ENCODE measurements at places on chromosomes 6 and 20.

DNA sequence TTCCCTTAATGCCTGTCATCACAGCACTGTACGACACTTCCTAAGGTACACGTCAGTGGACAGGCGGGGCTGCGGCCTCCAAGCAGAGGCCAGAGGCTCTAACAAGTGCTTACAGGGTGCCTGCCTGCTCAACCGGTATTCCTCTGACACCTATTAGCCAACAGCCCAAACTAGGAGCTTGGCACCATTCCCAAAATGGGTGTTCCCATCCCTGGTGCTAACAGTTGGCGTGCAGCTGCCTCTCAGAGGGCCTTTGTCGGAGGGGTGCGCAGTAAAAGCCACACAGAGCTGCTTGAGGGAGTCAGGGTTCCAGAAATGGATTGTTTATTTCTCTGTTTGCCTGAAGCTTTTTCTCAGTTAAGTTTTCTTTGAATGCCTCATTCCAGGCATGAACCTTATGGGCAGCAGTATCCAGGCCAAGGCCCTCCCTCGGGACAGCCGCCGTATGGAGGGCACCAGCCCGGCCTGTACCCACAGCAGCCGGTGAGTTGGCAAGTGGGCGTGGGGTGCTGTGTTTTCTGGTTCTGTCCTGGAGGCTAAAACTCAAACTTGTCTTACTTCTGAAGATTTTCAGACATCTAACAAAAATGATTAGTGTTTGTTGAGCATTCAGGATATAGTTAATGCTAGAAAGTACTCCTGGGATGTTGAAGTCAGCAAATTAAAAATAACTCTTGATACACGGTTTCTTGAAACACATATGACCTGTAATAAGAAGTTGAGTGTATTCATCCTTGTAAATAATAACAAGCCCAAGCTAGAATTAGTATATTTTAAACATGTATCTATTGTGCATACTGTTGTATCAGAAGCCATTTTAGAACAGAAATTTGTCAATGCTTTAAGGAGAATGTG, 124.7 kb downstream of the TMEM242 start:
- no peak for DNase-seq

GRCh38 chr6:108200631-108201030, 34.8 kb downstream of the NR2E1 start:
- no peak for DNase-seq

DNA sequence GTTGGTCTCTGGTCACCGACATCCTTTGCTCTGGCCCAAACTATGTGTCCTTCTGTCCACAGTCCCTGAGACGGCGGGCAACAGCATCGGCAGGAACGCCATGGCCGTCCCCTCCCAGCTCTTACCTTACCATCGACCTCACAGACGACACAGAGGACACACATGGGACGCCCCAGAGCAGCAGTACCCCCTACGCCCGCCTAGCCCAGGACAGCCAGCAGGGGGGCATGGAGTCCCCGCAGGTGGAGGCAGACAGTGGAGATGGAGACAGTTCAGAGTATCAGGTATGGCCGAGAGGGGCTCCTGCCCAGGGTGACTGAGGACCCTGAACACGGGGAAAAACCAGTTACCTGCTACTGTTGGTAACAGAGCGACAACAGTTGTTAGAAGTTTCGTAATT, 25.0 kb downstream of the DNMT3B start:
- no peak for DNase-seq

GRCh38 chr6:143752459-143752858, 74.7 kb downstream of the PHACTR2 start:
- DNase-seq: no peak

DNA sequence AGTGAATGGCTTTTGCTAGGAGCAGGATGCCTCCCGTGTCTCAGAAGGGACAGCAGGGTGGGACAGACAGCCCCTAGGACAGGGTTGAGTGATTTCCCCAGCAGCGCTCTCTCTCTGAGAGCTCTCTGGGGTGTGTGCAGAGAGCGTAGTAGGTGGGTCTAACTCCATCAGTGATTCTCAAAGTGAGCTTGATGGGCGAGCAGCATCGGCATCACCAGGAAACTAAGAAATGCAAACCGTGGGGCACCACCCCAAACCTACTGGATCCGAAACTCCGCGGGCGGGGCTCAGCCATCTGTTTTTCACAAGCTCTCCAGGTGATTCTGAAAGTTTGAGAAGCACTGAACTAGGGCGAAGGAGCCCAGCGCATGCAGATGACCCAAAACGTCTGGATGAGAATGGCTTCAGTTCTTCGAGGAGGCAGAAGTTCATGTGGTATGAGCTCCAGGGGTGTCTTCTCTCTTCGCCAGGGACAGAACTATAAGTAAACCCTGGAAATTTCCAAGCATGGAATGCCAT, 119.6 kb upstream of the RNF24 start:
- no peak for DNase-seq

GRCh38 chr6:12229332-12229731, 60.8 kb upstream of the EDN1 start:
- DNase-seq: no peak

DNA sequence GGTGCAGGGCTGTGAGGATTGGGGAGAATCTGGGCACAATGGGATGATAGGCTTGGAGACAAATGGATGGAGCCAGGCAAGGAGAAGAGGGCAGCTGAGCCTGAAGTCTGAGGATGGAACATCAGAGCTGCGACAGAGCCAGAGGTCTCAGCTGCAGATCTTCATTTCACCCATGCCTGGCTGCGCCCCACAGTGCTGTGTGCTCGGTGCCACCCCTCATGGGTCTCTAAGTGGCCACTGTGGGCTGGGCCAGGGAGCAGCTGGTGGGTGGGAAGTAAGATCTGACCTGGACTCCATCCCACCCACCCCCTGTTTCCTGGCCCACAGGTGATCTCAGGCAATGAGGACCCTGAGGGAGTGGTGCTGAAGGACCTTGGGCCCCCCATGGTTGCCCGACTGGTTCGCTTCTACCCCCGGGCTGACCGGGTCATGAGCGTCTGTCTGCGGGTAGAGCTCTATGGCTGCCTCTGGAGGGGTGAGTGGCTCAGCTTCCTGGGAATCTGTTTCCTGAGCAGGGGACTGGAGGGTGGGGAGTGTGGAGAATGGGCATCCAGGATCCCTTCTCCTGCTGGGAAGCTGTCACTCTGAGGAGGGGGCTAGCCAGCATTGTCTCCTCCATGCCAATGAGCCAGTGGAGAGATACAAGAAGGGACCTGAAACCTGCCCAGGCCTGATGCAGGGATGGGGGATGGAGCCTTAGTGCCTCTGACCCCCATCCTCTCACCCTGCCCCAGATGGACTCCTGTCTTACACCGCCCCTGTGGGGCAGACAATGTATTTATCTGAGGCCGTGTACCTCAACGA, 6.5 kb downstream of the DDR1 start:
- no peak for DNase-seq

DNA sequence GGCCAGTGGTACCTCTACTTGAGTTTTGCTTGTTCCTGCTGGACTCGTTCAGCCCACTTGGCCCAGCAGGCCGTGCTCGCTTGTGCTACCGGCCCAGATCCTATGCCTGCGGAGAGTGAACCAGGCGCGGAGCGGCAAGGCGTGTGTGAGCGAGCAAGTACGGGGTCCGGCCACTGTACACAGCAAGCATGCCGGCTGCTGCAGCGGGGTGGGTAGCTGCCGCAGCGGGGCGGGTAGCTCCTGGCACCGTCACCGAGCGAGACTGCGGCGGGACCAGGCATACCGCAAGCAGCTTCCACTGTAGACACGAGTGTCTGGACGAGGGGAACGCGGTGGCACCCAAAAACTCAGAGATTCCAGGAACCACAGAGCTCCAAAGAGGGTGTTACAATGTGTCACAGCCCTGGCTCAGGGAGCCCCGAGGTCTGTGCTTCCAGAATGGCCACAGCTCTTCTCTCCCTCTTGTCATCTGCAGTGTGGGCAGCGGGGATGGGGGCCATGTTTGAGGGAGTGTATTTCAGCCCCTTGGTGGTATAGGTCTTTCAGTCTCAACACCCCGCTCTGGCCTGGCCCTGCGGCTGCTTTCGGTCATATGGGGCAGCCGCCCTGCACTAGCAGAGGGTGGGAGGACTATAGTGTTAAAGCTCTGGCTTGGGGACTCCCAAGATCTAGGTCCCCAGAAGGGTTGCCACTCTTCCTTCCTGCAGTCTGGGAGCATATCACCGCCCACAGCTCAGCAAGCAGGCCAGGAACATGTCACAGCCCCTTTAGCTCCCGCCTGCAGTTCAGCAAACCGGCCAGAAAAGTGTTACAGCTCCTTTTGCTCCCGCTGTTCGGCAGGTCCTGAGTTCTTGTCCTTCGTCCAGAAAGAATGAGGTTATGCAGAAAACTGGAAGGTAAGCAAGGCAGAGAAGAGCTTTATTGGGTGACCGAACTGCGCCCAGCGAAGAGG, 6.1 kb upstream of the RWDD1 start:
- no peak for DNase-seq

GRCh38 chr6:110284855-110285254, 73.3 kb downstream of the METTL24 start:
- DNase-seq: no peak

DNA sequence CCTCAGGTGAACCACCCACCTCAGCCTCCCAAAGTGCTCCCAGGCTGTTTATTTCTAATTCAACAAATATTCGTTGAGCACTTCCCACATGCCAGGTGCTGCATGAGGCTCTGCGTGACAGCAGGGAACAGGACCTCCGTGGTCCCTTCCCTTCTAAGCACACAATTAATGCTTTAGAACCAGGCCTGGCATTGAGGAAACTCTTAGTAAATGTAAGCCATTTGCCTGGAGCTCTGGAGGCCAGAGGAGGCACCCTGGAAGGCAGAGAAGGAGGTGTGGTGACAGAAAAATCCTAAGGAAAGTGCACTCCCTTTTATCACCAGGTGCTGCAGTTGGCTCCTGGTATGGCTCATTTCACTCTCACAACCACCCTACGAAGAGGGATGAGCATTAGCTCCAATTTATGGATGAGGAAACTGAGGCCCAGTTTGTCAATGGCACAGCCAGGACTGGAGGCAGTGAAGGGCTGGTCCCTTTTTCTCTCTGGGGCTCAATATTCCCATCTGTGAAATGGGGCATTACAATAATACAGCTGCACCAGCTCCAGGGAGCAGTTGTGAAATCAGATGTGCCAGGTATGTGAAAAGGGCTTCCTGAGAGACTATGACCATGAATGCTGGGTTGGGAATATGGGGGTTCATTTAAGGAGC, 8.1 kb upstream of the ID1 start:
- DNase-seq: no peak

Measured in GM04503 (cell line).